ENCODE measurements at places on chromosomes 3 and 15.

- DNase-seq, result no peak
These were observed 33.3 kb downstream of the TRPM7 start for GRCh38 chr15:50653156-50653743.

- no peak for DNase-seq
These were observed 67.6 kb downstream of the NOX5 start for GRCh38 chr15:69082021-69082502.

- no peak for DNase-seq
These were observed 31.5 kb downstream of the SLC41A3 start for GRCh38 chr3:126052196-126053058.

DNA sequence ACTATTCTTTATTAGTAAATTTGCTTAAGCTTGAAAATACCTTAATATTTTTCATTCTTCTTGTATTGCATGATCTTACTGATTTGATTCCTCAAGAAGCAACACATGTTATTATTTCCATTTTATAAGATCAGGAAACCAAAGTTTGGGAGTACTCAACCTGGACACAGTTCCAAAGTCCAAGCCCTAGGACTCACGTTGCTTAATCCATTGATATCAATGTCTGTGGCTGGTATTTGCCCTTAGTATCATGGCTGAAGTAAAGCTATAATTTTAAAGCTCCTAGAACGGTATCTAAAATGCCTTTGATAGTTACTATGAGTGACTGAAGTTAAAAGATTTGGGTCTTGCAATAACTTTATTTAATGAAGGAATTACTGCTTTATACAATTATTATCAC lies 1045.3 kb downstream of the TUSC7 start:
- DNase-seq, result no peak

- no peak for DNase-seq
These were observed 22.6 kb upstream of the IP6K2 start for GRCh38 chr3:48739617-48739954.

- DNase-seq, result no peak
These were observed 33.5 kb downstream of the SV2B start for GRCh38 chr15:91133511-91133910.

DNA sequence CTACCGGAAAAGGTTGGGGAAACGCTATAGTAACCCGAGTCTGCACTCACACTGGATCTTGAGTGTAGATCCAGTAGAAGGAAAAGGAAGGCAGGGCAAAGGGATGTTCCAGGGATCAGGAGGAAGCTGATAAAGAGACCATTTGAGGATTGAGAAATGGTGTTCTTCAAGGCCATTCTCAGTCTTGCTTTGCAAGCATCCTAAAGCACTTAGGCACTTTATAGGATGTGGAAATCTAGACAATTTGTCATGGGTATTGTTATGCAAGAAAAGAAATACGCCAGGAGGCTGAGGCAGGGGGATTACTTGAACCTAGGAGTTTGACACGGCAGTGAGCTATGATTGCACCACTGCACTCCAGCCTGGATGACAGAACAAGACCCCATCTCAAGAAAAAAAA lies 13.2 kb upstream of the SCAMP5 start:
- no peak for DNase-seq

DNA sequence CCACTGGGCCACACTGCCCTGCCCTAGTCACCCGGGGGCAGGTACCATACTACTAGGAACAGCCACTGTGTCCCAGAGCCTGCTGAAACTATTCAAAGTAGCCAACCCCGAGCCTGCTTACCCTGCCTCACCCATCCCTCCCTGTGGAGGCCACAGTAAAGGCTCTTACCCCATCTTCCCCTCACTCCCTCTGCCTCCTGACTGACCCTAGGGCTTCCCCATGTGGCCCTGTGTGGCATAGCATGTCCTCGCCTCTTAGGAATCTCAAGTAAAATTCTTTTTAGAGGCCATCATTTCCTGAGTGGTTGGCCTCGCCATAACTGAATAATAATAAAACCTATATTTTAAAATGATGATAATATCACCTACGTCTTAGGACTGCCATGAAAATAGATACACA lies 112.2 kb upstream of the SLC6A11 start:
- DNase-seq, result no peak

- no peak for DNase-seq
These were observed 338.4 kb upstream of the C2CD4B start for GRCh38 chr15:62503451-62503850.

- no peak for DNase-seq
These were observed 238.3 kb upstream of the MANF start for GRCh38 chr3:51146781-51147180.

DNA sequence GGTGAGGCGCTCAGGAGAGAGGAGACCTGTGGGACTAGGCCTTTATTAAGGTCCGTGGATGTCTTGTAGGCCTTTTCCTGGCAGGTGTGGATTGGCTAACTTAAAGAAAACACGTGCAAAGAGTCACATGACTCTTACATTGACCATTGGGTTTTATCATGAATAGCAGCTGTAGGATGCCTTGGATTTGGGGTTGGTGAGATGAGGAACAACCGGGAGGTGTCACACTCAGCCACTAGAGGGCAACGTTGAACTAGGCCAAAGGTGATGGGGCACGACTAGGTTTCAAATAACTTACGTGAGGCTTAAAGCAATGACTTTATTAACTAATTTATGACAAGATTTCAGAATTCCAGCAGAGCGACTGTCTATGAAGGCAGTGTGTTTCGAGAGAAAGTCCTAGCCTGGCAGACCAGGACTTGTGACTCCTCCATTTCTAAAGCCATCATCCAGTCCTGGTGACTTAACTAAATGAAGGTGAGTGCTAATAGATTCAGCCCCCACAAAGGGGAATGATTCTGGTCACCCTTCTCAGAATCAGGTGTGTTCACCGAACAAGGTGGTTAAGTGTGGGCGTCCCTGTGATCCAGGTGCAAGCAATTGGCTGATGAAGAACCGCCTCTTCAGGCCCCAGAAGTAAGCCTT lies 345.6 kb downstream of the MCTP2 start:
- DNase-seq, result peak; percentile 50

DNA sequence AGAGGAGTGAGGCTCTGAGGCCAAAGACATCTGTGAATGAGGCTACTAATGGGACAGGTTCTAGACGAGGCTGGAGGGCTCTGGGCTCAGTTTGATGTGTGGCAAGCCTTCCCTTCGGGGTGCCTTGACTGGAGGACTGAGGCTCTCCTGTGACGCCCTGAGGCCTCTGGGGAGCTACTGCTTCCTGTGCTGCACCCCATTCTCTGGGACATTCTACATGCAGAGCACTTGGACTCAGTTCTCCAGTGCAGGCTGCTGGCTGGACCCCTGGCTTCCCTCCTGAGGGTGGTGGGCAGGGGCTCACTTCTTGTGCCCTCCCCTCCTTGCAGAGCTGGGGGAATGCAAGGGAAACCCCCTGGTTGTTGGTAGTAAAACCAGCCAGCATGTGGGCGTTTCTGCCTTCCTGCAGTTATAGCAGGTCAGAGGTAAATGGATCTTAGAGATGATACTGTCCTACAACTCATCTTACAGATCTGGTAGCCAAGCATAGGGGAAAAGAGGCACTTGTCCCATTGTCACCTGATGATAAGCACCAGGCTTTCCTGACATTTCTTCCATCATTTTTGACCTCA lies 133.3 kb downstream of the CHDH start:
- DNase-seq, result no peak

GRCh38 chr3:112546216-112546759 lies 15.5 kb downstream of the ATG3 start:
- no peak for DNase-seq

GRCh38 chr3:49668414-49668797 lies 5.7 kb upstream of the APEH start:
- DNase-seq, result no peak

DNA sequence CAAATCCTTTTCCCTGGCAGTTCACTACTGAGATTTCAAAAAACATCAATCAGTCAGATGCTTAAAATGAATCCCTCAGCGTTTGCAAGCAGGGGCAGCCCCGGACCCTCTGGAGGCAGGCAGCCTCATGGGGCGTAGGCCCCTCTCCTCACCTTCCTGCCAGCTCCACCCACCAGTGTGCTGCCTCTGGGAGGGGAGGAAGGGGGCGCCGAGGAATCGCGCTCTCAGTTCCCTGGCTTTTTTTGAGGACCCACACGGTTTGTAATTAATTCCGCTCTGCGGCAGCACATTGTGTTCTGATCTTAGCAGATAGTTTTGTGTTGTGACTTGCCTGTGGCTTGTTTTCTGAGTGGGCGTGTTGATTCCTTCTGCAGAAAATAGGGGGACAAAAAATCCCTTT lies 159.9 kb downstream of the KLF13 start:
- no peak for DNase-seq

DNA sequence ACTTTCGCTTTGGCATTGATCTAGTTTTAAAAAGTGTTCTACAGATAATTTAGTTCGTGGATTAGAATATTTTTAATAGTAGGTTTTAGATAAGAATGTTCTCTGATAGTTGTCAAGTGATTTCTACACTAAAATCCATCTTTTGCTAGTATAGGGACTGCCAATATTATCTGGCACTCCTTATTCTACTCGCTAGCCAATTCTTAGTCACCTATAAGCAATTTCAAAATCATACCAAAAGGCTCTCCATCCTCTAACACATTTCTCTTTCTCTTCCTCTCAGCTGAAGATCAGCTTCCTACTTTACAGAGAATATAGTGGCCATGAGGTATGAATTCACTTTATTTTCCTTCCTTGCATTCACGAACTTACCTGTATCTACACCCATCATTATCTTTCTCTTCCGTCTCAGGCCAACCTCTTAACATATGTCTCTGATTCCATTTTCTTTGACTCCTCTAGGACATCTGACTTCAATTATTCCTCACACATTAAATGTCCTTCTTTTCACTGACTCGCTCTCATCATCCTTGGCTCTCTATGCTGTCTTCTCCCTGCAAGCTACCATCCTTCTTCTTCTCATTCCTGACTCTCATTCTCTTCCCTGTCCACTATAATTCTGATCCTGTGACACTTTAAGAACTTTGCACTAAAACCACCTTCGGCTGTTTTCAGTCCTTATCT lies 35.5 kb downstream of the C3orf80 start:
- no peak for DNase-seq

- no peak for DNase-seq
These were observed 4.3 kb downstream of the PTH1R start for GRCh38 chr3:46881596-46882376.

- DNase-seq, result no peak
These were observed at the start of gene C3orf70 for GRCh38 chr3:185152410-185153170. C3orf70 (minus strand) TSS chr3:185153060; CDS start chr3:185152823, 237 bp downstream.

- no peak for DNase-seq
These were observed 4.9 kb upstream of the ACKR4 start for GRCh38 chr3:132592216-132592615.

- no peak for DNase-seq
These were observed 960 bp downstream of the THBS1 start for GRCh38 chr15:39581793-39582285.

- no peak for DNase-seq
These were observed 391.0 kb downstream of the RAP2B start for GRCh38 chr3:153552887-153553604.

GRCh38 chr3:187798531-187799530 lies 53.6 kb upstream of the BCL6 start:
- no peak for DNase-seq

DNA sequence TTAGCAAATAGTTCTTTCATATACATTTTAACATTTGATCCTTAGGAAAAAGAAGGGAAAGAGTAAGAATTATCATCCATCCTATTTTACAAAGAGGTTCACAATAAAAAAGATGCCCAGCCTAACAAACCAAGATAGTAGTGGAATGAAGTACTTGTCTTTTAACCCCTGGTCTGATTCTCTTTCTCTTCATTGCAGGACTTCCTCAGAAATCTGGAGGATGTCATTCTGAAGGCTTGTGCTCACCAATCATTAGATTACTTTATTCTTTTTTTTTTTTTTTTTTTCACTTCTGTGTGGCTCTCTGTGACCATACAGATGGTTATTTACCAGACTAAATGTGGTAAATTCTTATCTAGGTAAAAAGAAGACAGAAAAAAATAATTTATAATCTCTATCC lies 7.0 kb downstream of the HDGFL3 start:
- DNase-seq, result no peak

GRCh38 chr15:88028024-88028423 lies 228.5 kb downstream of the NTRK3 start:
- DNase-seq, result no peak

GRCh38 chr3:126349611-126350501 lies 7.4 kb downstream of the KLF15 start:
- DNase-seq, result no peak

GRCh38 chr3:61015859-61016258 lies 235.4 kb downstream of the FHIT start:
- no peak for DNase-seq

GRCh38 chr15:45892182-45892581 lies 257.4 kb downstream of the SQOR start:
- DNase-seq, result no peak

DNA sequence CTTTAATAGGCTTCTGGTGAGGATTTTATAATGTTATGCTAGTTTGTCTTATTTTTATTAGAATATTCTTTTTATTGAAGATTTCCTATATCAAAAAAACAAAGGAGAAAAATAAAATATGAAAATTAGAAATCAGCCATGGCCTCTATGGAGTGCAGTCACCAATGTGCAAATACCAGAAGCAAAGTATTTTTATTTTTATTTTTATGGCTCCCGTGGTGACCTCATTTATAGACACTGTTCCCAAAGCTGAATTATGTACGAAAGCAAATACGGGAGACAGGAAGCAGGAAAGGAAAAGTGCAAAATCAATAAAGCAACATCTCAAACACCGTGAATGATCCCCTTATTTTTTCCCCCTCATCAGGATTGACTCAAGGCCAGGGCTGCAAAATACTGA lies 35.1 kb downstream of the DAZL start:
- no peak for DNase-seq

- DNase-seq, result no peak
These were observed 384.5 kb upstream of the NECTIN3 start for GRCh38 chr3:110687138-110687537.

DNA sequence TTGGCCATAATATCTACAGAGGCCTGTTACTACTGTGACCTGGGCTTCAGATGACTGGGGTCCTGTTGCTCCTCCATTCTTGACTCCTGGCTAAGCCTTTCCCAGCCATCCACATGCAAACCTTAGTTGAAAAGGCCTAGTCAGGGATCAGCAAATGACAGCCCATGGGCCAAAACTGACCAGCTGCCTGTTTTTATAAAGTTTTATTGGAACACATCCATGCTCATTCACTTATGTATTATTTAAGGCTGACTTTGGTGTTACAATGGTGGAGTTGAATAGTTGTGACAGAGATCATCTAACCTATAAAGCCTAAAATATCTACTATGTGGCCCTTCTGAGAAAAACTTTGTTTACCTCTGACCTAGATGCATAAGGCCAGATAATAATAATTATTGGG lies 16.8 kb upstream of the SLC4A7 start:
- DNase-seq, result no peak

- no peak for DNase-seq
These were observed 222.2 kb downstream of the EPHB1 start for GRCh38 chr3:135017003-135017893.

DNA sequence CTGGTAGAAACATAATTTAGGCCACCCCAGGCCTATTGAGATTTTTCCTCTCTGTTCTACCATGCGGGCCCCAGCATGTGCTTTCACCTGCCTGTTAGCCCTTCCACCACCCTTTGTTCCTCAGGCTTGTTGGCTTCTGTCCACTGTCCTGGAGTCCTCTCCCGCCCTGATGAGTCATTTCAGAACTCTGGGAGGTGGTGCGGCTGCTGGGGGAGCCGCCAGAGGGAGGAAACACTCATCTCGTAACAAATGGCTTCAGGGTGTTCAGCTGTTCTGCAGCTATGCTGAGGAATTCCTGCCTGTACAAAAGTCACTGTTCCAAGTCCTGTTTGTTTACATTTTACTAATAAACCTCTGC lies 36.3 kb downstream of the LRTM1 start:
- no peak for DNase-seq
